ENCODE measurements at places on chromosomes 11 and 22.

DNA sequence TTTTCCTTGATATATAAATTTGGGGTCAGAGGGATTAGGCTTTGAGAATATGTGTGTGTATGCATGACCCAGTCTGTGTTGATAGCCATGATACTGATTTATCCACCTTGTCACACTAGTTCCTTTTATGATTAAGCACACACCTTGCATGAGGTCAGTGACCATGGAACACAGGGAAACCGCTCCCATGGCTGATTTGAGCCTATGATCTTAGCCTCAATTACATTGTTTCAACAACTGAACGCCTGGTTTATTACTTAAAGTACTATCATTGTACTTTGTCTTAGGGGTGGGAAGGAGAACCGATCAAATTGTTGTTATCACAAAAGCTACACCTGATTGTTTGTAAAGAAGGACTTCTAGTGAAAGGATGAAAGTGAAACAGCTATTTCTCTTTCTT lies 70.7 kb downstream of the ARFGAP2 start:
- DNase-seq = no peak

- DNase-seq = no peak
Observed at GRCh38 chr11:65640483-65641296, 2.8 kb downstream of the SIPA1 start.

DNA sequence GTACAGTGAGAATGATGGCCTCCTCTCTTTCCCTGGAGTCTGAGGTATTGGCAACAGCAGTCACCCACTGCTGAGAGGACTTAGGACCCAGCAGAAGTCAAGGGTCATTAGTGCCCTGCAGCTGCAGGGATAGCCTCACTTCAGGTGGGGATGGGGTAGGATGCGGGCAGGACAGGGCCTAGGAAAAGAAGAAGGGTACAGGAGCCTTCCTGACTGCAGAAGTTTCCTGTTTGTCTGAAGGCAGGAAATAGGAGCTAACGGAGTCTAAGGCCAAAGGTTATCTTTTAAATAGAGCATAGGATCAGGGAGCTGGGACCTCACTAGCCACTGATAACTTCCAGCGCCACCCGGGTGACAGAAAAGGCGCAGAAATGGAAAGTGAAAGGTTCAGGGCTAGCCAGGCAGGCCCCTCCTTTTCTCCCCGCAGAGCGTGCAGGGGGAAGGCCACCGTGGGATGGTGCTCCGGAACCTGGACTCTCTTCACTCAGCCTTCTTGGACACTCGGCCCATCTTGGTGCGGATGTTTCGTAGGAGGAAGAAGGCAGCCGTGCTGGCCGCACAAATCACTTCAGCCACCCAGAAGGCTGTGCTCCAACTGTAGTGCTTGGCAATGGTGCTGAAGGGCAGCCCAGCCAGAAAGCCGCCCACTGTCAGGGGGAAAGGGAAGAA lies 6.0 kb downstream of the TRAPPC4 start:
- DNase-seq = no peak

GRCh38 chr11:91795139-91795887 lies 429.3 kb upstream of the FAT3 start:
- no peak for DNase-seq

- no peak for DNase-seq
Observed at GRCh38 chr11:108967571-108967970, 302.7 kb downstream of the DDX10 start.

DNA sequence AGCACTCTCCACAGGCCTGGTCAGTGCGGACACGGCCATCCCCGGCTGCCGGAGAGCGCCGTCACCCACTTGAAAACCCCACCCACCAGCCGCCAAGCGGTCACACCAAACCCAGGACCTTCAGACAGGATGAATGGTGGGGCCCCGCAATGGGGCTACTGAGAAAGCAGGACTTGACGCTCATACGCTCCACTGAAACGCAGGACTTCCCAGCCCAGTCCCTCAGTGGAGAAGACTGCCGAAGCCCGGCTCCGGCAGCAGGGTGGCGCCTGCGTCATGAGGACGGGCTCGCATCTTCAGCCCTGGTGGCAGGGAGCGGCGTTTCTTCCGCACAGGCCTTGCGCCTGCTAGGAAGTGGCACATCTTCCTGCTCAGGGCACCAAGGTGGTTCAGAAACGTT lies 15.3 kb upstream of the PHLDA2 start:
- no peak for DNase-seq

GRCh38 chr11:37468344-37468743 lies 870.3 kb upstream of the RAG2 start:
- DNase-seq = no peak

DNA sequence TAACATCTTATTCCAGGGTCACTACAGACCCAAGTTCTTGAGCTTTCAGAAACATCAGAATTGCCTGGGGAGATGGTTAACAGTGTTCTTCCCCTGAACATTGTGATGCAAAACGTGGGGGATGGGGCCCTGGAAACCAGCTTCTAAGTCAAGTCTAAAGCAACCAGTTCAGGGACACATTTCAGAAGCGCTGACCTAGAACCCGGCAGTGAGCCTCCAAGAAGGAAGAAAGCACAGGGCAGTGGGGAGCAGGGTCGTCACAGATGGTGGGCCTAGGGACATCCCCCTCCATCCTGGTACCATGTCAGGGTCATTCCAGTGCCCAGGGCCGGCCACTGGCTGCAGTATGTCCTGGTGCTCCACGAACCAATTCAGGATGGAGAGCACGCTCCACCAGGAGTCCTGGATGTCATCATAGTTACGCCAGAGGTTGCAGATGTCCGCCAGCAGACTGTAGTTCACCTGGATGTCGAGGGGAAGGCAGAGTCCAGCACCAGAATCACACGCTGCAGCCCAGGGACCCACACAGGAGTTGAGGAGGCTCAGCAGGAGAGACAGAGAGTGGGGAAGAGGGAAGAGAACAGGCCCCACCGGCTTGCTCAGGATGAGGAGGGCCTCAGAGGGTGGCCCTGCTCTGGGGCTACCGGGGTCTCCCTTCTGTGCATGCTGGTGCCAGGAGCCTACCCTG lies 5.0 kb downstream of the NAGA start:
- no peak for DNase-seq

GRCh38 chr11:105033781-105034180 lies 1.2 kb downstream of the CASP1 start:
- DNase-seq = no peak

DNA sequence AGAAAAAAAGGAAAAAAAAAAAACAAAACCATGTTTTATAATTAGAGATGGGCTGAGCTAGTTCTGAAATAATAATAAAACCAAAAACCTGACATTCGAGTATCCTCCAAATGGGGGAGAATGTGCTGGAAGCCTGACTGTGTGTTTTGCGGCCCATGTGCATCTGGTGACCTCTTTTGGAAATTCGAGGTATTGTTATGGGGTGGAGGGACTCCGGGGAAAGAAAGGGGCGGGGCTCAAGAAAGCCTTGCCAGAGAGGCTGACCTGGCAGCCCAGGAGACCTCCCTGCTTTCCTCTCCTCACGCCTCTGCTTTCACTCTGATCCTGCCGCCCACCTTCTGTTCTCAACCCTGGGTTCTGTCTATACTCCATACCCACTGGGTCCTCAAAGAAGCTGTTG lies 72.9 kb downstream of the CTTN start:
- no peak for DNase-seq

DNA sequence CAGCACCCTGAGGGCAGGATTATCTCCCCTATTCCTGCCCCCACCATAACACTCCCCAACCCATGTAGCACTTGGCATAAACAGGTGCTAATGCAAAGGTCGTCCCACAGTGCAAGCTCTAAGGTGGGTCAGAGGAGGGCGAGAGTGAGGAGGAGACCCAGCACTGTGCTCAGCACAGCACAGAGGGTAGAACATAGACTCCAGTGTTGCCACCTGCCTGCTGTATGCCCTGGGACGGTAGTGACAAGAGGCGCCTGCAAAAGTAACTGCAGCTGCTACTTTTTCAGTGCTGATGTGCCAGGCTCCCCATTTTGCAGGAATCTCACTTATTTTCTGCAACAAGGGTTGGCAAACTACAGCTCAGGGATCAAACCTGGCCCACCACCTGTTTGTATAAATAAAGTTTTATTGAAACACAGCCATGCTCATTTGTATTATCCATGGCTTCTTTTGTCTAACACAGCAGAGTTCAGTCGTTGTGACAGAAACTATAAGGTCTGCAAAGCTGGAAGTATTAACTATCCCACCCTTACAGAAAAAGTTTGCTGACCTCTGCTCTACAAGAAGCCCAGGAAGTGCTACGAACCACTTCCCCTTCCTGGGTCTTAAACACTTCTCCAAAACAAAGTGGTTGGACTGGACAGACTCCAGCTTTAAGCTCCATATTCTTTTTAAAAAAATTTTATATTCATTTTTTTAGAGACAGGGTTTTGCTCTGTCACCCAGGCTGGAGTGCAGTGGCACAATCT lies 16.9 kb upstream of the CDC42BPG start:
- DNase-seq = no peak

DNA sequence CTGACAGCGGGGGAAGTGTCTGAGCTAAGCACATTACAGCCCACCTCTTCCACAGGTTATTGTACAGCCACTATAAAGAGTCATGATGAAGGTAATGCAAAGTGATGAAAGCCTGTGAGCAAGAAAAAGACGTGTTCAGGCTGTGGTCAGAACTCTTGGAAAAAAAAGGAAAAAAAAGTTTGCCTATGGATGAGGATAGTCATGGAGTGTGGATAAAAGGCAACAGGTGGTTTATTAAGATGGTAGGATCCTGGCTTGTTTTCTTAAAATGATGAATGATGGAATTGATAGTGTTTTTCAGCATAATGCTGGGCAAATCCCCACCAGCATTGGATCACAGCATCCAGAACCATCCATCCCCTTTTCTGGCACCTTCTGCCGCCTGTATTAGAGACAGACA lies 23.1 kb downstream of the UPB1 start:
- DNase-seq = no peak

GRCh38 chr11:79045018-79045799 lies 395.6 kb downstream of the TENM4 start:
- DNase-seq = no peak

- DNase-seq = no peak
Observed at GRCh38 chr11:94747601-94748041, 20.5 kb upstream of the AMOTL1 start.

DNA sequence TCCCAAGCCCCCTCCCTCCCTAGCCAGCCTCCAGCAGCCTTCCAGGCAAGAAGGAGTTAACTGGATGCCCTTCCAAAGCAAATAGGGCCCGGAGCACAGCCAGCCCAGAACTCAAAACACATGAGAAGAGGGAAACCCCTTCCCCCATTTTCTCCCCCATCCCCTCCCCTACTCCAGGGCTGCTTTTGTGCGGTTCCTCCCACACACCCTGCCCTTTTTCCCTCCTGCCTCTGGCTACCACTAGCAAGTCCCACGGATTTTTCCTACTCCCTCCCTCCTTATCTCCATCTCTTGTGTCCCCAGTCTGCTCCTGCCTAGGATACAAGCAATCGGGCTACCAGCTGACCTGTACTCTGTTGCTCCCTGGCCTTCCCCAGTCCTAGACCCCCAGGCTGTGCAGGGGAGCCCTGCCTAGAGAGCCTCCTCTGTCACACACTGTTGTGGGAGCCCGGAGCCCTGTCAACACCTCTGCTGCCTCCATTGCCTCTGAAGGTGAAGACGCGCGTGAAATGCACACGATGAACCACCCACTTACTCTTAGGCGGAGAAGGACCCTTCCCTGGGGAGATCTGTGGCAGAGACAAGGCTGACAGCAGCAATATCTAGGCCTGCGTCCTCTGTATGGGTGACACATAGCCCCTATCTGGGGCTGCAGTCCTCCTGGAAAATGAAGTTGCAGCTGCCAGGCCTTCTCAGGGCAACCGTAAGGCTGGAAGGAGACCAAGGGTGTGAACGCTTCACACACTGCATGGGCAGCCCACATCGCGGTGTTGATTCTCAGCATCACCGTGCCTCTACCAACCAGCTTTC lies 282.8 kb downstream of the MN1 start:
- DNase-seq = no peak

DNA sequence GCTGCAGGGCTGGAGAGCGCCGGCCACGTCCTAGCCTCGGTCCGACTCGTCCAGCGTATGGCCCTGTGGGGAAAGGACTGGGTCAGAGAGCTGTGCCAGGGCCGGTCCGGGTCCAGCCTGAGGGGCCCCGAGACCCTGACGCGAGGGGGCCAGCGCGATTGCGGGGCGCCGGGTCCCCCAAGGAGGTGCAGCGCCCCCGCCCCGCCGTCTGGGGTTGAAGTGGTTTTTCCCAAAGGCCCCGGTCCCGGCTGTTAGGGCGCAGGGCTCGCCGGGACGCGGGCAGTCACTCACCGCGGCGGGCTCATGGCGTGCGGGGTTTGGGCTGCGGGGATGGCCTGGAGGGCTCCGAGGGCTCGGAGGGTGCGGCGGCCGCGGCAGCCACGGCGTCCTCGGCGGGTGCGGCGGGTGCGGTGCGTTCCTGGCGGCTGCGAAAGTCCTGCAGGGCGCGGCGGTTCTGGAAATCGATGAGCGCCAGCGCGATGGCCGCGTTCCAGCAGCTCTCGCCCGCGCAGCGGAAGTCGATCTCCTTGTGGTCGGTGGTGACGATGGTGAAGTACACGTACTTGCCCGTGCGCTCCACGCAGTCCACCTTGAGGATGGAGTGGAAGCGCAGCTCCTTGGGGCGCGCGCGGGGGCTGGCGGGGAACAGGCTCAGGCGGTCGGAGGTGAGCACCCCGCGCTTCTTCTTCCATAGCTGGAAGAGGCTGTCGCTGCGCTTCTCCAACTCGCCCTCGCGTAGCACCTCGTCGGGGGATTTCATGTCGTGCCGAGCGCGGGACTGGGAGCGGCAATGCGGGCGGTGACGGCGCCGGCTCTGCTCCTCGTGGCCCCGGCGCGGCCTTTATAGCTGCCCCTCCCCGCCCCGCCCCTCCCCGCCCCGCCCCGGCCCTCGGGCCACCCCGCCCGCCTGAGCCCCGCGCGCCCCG lies at the start of gene PHLDA2:
PHLDA2 (minus strand) TSS at position 816 of the 926 bp plus-strand sequence; CDS start at position 760, 56 bp downstream.
- DNase-seq = no peak

DNA sequence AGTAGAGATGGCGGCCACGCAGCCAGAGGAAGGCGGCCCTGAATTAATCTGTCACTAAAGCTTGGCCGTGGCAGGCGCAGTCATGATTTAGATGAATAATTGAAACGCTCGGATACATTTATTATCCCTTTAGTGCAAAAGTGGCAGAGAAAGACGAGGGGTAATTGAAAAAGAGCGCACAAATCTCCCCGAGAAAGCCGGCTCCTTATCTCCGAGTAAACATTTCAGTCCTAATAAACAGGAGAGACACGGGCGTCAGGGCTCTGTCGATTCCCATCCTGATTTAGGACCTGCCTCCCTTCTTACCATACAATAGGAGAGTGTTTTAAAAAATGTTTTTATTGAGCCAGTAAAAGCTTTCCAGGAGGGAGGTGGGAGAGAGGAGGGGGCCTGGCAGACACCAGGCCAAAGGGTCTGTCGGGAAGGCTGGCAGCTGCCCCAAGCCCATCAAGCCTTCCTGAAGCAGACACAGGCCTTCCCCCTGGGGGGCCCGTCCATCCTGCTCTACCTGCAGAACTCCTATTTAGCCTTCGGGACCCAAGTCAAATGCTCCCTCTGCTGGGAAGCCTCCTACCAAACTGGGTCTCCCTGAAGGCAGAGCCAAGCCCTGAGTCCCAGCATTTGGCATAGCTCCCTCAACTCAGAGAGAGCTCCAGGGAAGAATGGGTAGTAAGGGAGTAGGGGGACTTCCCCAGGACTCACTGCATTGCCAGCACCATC lies 22.8 kb downstream of the OTUB1 start:
- no peak for DNase-seq

- no peak for DNase-seq
Observed at GRCh38 chr22:50505776-50506610, 1.5 kb downstream of the LMF2 start.

Data from GOT3 (cell line).